ENCODE measurements at places on chromosomes 12 and 14.

DNA sequence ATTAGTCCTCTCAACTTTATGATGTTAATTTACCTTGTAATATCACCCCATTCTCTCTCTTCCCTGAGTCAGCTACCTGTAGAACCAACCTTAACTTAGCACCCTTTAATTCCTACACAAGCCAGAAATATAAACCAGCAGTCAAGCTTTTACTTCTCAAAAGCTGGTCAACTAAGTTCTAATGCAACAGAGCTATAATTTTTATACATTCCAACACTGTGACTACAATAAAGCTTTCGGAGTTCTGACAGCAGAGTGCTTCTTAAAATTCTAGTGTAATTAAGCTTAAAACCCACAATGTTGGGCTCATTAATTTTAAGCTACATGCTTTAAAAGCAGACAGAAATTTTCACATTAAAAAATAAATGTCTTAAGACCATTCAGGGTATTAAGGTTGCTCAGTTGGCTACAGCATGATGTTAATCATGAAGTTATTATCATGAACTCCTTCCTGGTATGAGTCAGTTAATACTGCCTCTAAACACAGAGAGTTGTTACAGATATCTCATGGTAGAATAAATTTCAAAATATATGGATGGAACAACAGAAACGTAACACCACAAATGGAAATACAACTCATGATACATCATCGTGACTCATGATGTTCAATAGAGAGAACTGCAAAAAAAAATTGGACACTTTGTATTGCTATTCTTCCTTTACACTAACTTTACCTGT lies 126.7 kb downstream of the EPS8 start:
- no peak for DNase-seq

DNA sequence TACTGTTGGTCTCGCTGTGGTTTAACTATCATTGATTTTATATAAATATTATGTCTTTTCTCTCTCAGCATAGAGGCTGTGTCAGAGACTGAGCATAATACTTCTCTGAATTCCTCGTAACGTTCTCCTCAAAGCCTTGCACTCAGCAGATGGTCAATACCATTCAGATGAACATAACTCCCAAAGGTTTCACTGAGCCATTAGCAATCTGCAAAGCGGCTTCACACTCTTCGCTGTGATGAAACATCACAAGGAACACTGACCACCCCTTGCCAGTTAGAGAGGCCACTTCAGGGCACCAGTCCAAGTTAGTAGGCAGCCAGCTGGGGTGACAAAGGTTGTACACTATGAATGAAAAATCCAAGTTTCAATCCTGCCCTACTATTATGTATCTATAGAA lies 30.1 kb upstream of the STON2 start:
- no peak for DNase-seq

- DNase-seq = no peak
Observed at GRCh38 chr12:50572287-50572686, 67.5 kb downstream of the DIP2B start.

- no peak for DNase-seq
Observed at GRCh38 chr12:83015390-83016217, 328.9 kb downstream of the TMTC2 start.

- DNase-seq = no peak
Observed at GRCh38 chr12:59401862-59402261, 194.0 kb upstream of the SLC16A7 start.

- DNase-seq = no peak
Observed at GRCh38 chr14:104040539-104040938, 45.0 kb upstream of the ASPG start.

DNA sequence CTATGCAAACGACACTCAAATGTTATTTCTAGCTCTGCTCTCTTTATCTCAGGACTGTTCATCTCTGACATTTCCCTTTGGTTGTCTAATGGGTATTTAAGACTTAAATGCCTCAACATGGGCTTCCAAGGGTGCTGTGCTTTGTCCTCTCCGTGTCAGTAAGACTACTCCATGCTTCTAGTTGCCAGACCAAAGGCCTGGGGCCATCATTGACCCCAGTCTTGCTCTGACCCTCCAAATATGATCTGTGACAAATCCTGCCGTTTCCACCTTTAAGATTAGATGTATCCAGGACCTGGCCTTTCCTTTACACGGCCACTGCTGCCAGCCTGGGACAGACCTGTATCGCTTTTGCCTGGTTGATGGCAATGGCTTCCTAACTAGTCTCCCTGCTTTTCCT lies 126.3 kb upstream of the DYRK2 start:
- no peak for DNase-seq

GRCh38 chr12:18923721-18924120 lies 185.8 kb downstream of the CAPZA3 start:
- DNase-seq = no peak

DNA sequence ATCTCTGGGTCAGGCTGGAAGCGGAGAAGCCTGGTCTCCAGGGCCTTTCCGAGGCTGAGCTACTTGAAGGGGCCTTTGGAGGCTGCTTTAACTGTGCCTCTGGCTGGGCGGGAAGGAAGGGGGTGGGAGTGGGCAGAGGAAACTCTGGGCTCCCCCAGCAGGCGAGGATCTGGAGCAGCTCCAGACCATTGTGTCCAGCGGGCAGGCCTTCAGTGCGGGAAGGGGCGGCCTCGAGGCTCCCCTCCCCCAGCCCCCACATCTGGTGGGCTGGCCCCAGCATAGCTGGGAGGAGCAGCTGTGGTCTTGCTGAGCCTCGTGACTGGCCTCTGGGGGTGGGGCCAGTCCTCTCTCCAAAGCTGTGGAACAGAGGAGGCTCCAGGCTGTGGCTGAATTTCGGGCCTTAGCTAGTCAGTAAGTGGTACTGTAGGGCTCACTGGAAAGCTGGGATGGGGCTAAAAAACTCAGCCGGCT lies 3.4 kb downstream of the TAMALIN start:
- DNase-seq = peak; percentile 67

DNA sequence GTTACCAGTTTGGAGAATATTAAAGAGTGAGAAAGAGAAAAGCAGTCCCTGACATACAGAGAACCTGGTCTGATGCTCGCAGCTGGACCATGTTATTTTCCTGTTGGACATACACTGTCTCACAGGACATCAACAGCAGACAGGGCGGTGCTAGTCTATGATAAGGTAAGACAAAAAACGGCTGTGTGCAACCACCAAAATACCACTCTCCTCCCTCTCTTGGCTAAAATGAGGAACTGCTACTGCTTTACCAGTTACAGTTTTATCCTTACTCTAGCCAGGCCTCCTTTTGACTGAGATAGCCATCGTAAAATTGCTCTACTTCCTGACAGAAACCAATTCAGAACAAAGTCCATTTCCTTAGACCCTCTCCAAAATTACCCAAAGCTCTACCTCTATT lies 47.0 kb upstream of the ERGIC2 start:
- DNase-seq = no peak

Measured in mesothelial cell of epicardium (in vitro differentiated cells).